Activated naive CD8-positive, alpha-beta T cell treated with anti-CD3 and anti-CD28 coated beads, Interleukin-2, amount 50 U/mL, for 16 hours (primary cell): ENCODE measurements at places on chromosomes 12 and 14.

DNA sequence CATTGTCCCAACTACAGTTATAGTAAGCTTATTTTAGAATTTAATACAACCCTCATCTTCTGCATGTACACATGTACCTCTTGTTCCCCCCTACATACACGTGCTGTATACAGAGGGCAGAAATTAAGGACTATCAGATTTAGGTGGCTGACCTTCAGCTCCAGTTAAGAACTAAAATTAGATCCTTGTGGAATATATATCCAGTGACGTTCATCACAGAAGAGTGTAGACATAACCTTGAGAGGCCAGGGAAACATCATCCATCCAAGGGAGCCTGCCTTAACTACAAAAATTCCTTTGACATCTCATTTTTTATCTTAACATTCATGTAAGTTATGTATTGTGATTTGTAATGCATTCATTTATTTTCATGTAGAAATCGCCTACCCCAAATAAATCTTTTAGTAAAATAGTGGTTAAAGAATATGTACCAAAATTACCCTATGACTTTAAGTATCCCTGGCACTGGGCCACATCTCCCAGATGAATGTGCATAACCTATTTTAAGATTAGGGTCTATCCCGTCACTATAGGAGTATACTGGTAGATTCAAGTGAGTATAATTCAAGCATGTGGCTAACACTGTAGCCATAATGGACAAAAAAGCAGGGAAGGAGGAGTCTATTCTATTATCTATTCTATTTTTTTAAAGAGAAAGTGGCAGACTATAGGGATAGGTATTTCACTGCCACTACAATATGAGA, 27.5 kb downstream of the RIC8B start:
- no peak for DNase-seq

- no peak for DNase-seq
Measured at GRCh38 chr12:121196902-121197301, 13.0 kb upstream of the P2RX4 start.

GRCh38 chr12:29611906-29612305, 114.4 kb upstream of the OVCH1 start:
- DNase-seq = no peak

- no peak for DNase-seq
Measured at GRCh38 chr14:47223656-47224055, 451.7 kb downstream of the MDGA2 start.

DNA sequence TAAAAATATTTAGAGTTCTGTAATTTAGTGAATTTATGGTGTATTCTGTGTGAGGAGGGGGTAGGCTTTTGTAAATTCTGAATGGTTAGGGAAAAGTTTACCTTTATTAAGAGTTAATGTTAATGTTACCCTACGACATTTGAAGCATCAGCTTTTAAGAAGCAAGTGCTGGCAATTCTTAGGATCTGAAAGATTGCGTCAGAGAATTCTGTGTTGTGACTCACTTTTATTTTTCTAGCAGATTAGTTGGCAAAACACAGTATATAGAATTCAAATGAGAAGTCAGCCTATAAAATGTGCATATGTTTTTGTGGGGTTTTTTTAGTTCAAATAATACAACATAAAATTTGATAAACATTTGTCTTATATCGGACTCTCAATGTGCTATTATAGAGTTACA, 97.6 kb downstream of the RAD52 start:
- DNase-seq = no peak

- no peak for DNase-seq
Measured at GRCh38 chr14:98963610-98964009, 308.4 kb downstream of the BCL11B start.

- DNase-seq = no peak
Measured at GRCh38 chr12:32125455-32126084, 18.9 kb downstream of the BICD1 start.

DNA sequence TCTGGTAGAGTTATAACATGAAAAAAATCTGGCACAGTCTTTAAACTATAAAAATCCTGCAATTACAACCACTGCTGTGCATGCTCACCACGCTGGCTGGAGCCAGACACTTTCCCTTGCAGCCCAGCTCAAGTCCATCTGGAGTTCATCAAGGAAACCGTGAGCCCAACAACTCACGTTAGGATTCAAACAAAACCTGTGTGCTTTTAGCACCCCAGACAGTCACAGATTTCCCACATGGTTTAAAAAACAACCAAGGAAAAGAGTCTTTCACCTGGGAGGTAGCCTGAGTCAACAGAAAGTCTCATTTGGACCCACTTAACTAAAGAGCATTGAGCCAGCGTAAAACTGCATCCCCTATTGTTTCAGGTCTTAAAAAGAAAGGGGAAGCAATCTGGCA, 4.7 kb downstream of the LRIG3 start:
- DNase-seq = no peak

GRCh38 chr12:39378341-39378740, 64.6 kb downstream of the KIF21A start:
- no peak for DNase-seq

GRCh38 chr12:1553536-1553935, 40.8 kb downstream of the FBXL14 start:
- no peak for DNase-seq

DNA sequence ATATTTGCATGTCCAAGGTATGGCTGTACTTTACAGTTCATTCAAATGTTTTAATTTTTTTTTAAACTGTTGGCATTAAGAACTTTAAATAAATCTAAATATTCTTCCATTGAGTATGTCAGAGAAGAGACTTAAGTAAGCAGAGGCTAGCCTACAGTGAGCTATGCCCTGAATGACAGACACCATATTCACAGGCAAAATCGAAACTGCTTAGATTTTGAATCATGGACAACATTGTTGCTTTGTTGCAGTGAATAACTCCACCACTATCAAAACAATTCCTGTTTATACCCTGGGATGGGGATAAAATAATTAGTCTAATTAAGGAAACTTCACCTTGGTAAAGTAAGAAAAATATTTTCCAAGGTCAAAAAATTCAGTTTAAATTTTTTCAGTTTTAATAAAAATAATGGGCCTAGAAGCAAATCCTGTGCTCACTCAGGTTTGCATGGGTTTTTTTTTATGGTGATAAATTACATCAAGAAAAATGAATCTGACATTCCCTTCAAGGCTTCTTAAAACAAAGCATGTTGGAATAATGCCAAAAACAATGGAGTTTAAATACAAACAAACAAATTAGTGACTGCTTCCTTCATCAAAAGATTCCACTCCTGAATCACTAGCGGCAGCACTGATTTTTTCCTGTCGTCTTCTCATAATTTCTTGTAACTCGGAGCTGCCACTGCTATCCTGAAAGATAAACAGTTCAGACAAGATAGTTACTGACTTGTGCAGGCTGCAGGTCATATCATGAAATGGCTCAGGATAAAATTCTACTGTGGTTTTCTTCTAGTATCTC, 168.2 kb downstream of the EPS8 start:
- DNase-seq = no peak
